Activated CD8-positive, alpha-beta T cell treated with anti-CD3 and anti-CD28 coated beads for 36 hours (primary cell): ENCODE measurements at places on chromosomes 5 and 9. TPM values are rescaled to one million over a fixed set of nuclear protein-coding genes. Genes with fewer than 3 reads are reported as not detected.

GRCh38 chr5:24816206-24816605 lies 171.4 kb upstream of the CDH10 start:
- no peak for DNase-seq

DNA sequence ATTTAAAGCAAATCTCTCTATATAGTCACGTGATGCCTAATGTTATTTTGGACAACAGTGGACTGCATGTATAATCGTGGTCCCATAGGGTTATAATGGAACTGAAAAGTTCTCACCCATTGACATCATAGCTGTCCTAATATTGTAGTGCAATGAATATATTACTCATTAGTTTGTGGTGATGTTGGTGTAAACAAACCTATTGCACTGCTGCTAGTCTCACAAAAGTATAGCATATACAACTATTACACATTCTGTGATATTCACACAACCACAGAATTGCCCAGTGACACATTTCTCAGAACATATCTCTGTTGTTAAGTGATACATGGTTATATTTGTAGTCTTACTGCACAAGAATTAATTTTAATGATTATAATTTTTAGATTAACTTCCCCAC lies 37.7 kb downstream of the IPO11 start:
- no peak for DNase-seq

GRCh38 chr9:27125936-27126335 lies 16.9 kb downstream of the TEK start:
- no peak for DNase-seq

- no peak for DNase-seq
Observed at GRCh38 chr5:32714836-32715235, 3.7 kb downstream of the NPR3 start.

- no peak for DNase-seq
Observed at GRCh38 chr5:28403846-28404245, 1365.5 kb upstream of the CDH9 start.

C9orf153 gene
- total RNA-seq: 0.16 TPM

CARD6 gene
- total RNA-seq: 1.4 TPM

GDNF gene
- total RNA-seq: not detected

RELL2 gene
- total RNA-seq: 35.6 TPM

RMI1 gene
- 20.6 TPM for total RNA-seq
